GM23248 (cell line): ENCODE measurements at places on chromosomes 11 and 22. TPM values are rescaled to one million over a fixed set of nuclear protein-coding genes. Genes with fewer than 3 reads are reported as not detected.
A peak's percentile ranks its signal among the peaks of the same experiment; 100 is the strongest.

GRCh38 chr11:77141034-77141433, 13.0 kb downstream of the MYO7A start:
- peak; percentile 75 for DNase-seq

GRCh38 chr22:44444341-44445306, 53.4 kb downstream of the RTL6 start:
- peak; percentile 8 for DNase-seq

- no peak for DNase-seq
These were observed 5.6 kb downstream of the TEF start for GRCh38 chr22:41387341-41387740.

DNA sequence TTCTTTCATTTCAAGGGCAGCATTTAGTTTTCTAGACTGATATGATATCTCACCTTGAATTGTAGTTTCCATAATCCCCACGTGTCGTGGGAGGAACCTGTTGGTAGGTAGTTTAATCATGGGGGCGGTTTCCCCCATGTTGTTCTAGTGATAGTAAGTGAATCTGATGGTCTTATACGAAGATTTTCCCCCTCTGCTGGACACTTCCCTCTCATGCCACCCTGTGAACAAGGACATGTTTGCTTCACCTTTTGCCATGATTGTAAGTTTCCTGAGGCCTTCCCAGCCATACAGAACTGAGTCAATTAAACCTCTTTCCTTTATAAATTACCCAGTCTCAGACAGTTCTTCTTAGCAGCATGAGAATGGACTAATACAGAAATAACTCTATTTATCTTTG, 851.1 kb upstream of the FAT3 start:
- no peak for DNase-seq

- no peak for DNase-seq
These were observed 8.7 kb upstream of the CABP7 start for GRCh38 chr22:29710922-29711593.

DNA sequence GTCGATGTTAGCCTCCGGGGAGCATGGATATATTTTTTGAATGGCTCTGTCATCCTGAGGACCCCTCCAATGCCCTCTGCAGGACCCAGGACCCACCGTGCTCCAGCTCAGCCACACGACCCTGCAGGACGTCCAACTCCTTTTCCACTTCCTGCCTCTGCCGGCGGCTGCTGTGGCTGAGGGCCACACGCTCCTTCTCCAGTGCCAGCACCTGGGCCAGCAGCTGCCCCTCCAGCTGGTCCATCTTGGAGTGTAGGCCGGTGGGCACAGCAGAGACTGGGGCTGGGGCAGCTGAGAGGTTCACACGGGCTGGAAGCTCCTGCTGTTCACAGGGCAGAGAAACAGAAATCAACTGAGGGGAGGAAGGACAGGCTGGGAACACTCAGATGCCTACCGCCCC, 15.6 kb downstream of the NPTXR start:
- no peak for DNase-seq

- DNase-seq = peak; percentile 97
These were observed 50.5 kb upstream of the ZBED5 start for GRCh38 chr11:10908215-10908951.

The C11orf91 gene
- not detected in 2 replicates for polyA plus RNA-seq

DNA sequence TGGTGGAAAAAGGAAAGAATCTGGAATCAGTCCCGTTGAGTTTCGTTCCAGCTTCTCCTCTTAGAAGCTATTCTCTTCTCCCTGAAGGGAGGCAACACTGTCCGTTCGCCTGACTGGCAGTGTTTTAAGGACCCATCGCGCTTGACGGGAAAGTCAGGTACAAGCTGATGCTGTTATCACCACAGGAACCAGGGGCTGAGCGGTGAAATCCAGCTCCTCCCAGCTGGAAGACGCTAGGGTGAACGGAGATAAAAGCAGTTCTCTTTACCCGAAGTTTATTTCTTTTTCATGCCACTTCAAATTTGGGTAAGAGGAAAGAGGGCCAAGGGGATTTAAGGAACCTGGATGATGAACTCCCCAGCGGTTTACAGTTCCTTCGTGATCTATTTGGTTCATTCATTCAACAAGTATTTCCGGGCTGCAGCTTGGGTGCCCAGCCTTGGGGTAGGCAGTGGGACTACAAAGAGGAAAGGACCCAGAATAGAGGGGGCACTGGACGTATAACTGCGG, 551 bp upstream of the DEUP1 start:
- peak; percentile 4 for DNase-seq

- DNase-seq = no peak
These were observed 78.9 kb upstream of the BIRC3 start for GRCh38 chr11:102238391-102238821.

DNA sequence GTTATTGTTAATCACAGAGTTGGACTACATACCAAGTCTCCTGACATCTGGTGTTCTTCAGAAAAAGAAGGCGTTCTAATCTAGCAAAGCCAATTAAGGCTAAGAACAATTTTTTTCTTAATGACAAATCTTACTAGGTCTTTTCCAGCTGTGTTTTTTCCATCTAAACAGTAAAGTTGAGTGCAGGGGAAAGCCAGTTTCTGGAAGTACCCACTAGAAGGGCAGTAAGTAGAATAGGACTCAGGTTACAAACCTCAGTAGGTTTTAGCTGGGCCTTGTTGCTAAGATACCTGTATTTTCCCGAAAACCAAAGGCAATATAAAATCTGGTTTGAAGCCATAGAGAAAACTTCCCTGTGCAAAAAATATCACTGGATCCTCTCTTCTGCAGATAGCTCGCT, 351.9 kb downstream of the ETS1 start:
- DNase-seq = no peak

DNA sequence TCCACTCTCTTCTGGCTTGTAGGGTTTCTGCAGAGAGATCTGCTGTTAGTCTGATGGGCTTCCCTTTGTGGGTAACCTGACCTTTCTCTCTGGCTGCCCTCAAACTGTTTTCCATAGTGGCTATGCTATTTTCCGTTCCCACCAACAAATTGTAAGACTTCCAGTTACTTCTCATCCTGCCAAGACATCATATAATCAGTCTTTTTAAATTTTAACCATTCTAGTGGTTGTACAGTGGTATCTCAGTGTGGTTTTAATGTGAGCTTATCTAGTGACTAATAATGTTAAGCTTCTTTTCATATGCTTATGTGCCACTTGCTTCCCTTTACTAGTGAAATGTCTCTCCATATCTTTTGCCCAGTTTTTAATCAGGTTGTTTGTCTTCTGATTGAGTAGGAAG, 13.6 kb upstream of the TRIM29 start:
- no peak for DNase-seq

DNA sequence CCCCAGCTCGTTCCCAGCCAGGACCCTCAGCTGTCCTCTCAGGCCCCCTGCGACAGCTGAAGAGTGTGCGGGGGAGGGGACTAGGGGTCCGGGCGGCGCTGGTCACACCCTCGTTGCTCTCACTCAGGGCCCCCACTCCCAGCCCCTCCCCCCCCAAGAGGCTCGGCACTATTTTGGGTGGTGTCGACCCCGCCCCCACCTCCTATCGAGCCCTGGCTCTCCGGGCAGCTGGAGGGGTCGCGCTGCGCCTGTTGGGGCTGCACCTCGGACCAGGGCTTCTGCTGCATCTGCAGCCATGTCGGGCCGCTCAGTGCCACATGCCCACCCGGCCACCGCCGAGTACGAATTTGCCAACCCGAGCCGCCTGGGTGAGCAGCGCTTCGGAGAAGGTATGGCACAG, at the start of gene HSPB2:
Gene HSPB2, plus strand, starts transcription at position 200 of the 400 bp plus-strand sequence. Its CDS starts 96 bp downstream, at position 296.
- DNase-seq = peak; percentile 50

- peak; percentile 36 for DNase-seq
These were observed 68.7 kb downstream of the PRR5L start for GRCh38 chr11:36364551-36365325.

- no peak for DNase-seq
These were observed 573.7 kb upstream of the ANO3 start for GRCh38 chr11:25758145-25758661.

The TCN2 gene
- 4.5 and 4.8 TPM in 2 replicates for polyA plus RNA-seq

DNA sequence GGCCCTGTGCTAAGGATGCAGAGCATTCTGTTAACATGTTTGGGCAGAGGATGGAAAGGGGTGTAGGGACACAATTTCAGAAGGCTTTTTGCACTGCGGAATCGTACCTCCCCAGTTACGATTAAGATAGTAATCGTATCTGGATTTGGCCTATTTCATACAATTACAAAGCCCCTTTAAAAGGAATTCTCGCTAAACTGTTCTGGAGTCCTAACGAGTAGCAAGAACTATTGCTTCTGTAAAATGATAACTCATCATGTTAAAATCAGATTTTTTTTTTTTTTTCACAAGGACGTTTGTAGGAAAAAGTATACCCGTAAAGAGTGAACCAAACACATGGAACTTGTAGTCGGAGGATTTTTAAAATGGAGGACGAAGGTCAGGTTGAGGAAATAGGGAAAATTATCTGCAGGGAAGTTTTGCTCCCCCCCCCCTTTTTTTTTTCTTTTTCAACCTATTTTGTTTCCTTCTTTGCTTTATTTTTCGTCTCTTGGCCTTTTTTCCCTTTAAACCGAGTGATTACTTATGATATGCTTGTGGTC, 934 bp downstream of the HSD17B12 start:
- DNase-seq = peak; percentile 52

The MIOX gene
- polyA plus RNA-seq = 0.16 TPM in 1 of 2 replicates, not detected in the other

DNA sequence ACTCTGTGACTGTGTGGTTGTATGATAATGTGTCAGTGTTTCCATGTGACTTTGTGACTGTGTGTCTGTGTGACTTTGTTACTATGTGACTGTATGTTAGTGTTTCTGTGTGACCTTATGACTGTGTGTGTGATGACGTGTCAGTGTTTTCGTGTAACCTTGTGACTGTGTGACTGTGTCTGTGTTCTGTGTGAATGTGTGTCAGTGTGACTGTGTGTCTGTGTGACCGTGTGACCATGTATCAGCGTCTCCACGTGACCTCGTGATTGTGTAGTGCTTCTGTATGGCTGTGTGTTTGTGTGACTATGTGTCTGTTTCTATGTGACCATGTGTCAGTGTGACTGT, 9.5 kb upstream of the PKNOX2 start:
- no peak for DNase-seq

DNA sequence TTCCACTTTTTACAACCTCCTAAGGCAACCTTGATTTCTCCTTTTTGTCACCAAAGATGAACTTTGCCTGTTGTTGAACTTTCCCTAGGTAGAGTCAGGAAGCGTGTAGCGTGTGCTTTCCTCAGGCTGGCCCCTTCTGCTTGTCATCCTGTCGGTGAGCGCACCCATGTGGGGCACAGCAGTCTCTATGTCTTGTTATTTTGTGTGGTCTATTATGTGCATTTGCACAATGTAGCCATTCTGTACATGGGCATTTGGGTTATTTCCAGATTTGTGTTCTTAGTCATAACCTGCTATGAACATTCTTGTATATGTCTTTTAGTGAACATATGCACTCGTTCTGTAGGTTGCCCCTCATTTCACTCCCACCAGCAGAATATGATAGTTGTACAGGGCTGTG, 34.9 kb downstream of the CABIN1 start:
- DNase-seq = no peak

DNA sequence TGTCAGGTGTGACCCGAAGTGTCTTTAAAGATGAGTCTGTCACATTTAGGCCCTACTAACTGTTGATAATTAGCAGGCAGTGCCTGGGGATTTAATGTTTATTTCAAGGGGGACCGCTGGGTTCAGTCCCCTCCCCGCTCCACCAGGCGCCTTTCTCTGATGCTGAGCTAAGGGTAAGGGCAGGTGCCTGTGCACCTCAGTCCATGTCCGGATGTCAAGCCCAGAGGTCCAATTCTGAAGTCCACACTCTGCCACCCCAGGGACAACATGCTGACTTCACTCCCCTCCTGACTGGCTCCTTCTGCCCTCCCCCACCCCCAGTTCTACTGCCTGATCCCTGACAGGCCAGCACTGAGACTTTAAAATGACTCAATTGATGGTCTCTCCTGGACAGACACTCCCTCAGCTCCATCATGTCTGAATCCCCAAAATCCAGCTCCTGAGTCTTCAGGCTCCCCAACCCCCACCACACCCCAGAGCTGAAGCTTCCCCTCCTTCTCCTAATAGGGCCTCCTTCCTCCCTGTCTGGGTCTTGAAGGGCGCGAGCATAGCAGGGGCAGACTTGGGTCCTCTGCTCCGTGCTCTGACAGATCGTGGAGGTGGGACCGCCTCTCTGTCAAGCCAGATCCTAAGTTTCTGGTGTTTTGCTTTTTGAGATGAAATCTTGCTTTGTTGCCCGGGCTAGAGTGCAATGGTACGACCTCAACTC, 49.8 kb upstream of the ANO1 start:
- DNase-seq = no peak

The GVQW3 gene
- polyA plus RNA-seq = 0.63 and 0.76 TPM in 2 replicates

- no peak for DNase-seq
These were observed 49.0 kb upstream of the SERPIND1 start for GRCh38 chr22:20724676-20725454.

- DNase-seq = peak; percentile 32
These were observed 545 bp downstream of the FEN1 start for GRCh38 chr11:61793083-61793828.

GRCh38 chr11:124674168-124674517, 439 bp downstream of the SPA17 start:
- no peak for DNase-seq

The POTEH gene
- not detected in 2 replicates for polyA plus RNA-seq

DNA sequence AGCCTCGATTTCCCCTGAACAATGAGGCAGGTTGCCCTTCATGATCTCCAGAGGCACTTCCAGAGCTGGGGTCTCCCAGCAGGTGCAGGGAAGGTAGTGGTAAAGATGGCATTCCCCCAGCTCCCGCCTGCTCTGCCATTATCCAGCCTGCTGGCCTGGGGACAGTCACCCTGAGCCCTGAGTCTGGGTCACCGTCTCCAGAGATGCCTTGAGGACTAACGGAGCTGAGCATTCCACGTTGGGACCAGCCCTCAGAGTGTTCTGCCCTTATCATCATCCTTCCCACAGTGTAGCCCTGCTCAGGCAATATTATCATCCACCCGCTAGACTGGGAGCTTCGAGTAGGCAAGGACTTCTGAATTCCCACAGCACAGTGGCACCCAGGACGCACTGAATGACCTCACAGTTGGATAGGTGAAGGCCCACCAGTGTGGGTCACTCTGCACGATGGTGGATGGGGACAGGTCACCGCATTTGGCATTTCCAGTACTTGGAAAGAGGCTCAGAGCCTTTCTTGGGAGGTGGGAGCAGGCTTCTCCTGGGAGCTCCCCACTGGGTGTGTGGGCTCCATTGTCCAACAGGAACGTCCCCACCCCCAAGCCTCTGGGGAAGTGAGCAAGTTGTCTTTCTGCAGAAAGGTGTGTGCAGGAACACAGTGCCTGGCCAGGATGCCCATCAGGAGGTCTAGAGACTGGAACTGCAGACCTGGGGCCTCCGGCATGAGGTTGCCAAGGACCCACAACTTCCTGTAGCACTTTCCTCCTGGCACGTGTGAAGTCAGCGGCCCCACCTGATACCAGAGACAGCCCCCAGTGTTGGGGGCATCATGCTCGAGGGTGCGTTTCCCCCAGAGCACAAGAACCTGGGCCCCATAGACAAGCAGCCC, 51.4 kb upstream of the WNT7B start:
- DNase-seq = no peak

GRCh38 chr11:111414267-111414931, 35.3 kb upstream of the POU2AF1 start:
- no peak for DNase-seq

The CD6 gene
- not detected in 2 replicates for polyA plus RNA-seq

GRCh38 chr11:2849994-2850770, 35.4 kb downstream of the CDKN1C start:
- no peak for DNase-seq

- DNase-seq = peak; percentile 98
These were observed 75.8 kb downstream of the CD44 start for GRCh38 chr11:35214792-35215193.

- DNase-seq = no peak
These were observed 10.9 kb upstream of the TNNT3 start for GRCh38 chr11:1908618-1909017.

GRCh38 chr22:19717181-19717580, 2.9 kb downstream of the SEPTIN5 start:
- DNase-seq = no peak

GRCh38 chr11:36390963-36391471, 94.9 kb downstream of the PRR5L start:
- DNase-seq = peak; percentile 21
